ENCODE measurements at places on chromosomes 2 and 18. TPM values are rescaled to one million over a fixed set of nuclear protein-coding genes. Genes with fewer than 3 reads are reported as not detected.

The SGPP2 gene
- not detected for total RNA-seq

DNA sequence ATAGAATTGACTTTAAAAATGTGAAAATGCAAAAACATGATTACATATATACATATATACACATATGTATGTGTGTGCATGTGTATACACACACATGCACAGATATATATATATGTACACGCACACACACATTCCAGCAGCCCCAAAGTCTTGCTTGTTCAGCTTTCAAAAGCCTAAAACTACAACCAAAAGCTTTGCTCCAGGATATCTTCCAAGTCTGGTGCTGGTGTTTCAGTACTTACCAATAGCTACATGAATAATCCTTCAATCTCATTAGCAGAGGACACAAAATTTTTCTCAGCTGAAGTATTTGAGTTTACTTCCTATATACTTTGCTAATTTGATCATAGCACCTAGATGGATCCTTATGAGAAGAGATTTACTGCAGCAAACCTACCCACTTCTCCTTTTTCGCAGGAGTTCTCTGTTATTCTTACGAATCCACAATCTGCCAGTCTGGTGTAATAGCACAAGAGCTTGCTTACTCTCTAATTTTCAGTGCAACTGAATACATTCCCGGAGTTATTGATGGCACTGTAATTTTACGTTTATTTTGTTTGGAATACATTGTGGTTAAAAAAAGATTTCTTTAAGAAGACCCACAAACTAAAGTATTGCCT lies 553.3 kb downstream of the ARHGAP15 start:
- no peak for DNase-seq

DNA sequence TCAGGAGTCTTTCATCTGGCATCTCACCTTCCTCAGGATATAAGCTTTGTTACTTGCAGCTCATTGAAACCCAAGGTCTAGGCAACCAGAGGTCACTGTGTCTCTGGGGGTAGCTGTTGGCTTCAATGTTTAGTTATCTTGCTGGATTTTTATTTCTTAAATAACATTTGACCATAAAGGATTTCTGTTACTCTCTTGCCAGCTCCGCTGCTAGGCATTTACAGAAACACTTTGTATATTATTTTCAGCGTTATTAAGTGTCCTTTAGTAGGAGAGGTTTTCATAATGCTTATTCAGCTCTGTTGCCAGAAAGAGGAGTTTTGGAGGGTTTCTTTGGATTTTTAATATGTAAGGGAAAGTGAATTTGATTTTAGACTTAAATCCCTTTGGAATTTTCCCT lies 61.4 kb downstream of the QPCT start:
- no peak for DNase-seq

The TUBB6 gene
- 126 TPM for total RNA-seq

- DNase-seq: no peak
These were observed 194.4 kb downstream of the RNF144A start for GRCh38 chr2:7111626-7112025.

DNA sequence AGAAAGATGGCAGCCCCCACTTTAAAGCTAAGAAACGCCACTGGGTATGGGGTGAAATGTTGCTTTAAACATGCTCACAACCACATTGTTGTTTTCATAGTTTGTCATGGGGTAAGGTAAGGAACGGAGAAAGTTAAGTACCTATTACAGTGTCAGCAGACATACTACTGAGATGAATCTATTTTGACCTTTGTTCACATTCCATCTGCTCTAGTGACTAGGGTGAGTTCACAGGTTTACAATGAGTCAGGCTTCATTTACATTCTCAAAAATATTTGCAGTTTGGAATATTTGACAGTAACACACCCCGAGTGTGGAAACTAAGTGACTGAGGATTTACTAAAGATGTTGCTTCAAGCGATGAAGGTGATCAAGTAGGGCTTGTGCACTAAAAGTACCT lies 428.7 kb upstream of the ACVR2A start:
- DNase-seq: no peak

DNA sequence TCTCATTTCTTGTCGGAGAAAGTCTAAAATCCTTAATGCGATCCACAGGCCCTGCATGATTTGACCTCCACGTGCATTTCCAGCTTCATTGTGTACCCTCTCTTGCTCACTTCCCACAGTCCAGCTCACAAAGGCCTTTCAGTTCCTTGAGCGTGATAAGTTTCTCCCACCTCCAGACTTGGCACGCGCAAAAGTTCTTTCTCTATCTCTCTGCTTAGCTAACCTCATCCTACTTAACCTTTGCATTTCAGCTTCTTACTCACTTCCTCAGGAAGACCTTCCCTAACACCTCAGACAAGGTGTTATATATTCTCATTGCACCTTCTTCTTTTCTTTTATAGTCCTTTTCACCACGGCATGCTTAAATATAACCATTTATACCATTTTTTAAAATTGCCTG lies 124.8 kb upstream of the XPO1 start:
- no peak for DNase-seq

- DNase-seq: no peak
These were observed 621 bp downstream of the TXNL1 start for GRCh38 chr18:56637711-56638231.

- DNase-seq: no peak
These were observed 10.7 kb upstream of the IGFBP2 start for GRCh38 chr2:216622526-216622925.

- no peak for DNase-seq
These were observed 95.3 kb downstream of the DCC start for GRCh38 chr18:52435301-52435700.

DNA sequence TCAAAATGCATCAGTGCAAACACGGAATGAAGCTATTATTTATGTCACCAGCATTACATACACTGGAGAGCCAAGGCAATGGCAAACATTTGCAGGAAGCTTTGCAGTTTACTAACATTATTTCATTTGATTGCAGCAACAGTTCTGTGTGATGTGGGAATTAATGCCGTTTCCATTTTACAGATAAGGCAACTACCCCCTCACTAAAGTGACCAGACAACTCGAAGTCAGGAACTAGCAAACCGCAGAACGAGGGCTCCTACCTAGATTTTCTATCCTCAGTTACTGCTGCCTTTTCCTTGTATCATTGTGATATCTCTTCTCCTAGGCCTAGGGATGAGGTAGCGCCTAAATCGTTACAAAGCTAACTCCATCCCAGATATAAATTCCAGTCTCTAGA lies 85.5 kb downstream of the COLEC12 start:
- no peak for DNase-seq

GRCh38 chr2:124884315-124884714 lies 859.2 kb downstream of the CNTNAP5 start:
- DNase-seq: no peak

DNA sequence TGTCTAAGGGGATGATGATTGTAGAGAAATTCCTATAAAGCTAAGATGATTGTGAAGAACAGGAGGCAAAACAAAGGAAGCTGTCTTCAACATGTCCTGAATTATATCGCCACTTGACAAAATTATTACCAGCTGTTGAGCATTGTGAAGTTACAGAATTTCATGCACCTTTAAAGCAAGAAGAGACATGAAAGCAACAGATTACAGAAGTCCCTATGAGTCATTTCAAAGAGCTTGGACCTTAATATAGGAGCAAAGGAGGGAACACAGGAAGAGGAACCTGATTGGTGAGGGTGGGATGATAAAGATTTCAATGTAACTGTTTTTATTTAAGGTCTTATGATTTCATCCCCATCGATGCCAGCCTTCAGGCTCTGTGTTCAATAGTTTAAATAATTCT lies 526.9 kb upstream of the HNMT start:
- no peak for DNase-seq

All from H1 (cell line).